ENCODE measurements at places on chromosomes 5 and 9. TPM values are rescaled to one million over a fixed set of nuclear protein-coding genes. Genes with fewer than 3 reads are reported as not detected.

GRCh38 chr9:7982907-7983306 is 183.3 kb upstream of the DMAC1 start:
- no peak for DNase-seq

- DNase-seq = no peak
These were observed 34.4 kb upstream of the EGFL7 start for GRCh38 chr9:136628268-136628667.

- DNase-seq = no peak
These were observed 208.8 kb downstream of the DNAH5 start for GRCh38 chr5:13735691-13736090.

Gene DDX4
- not detected for polyA plus RNA-seq

DNA sequence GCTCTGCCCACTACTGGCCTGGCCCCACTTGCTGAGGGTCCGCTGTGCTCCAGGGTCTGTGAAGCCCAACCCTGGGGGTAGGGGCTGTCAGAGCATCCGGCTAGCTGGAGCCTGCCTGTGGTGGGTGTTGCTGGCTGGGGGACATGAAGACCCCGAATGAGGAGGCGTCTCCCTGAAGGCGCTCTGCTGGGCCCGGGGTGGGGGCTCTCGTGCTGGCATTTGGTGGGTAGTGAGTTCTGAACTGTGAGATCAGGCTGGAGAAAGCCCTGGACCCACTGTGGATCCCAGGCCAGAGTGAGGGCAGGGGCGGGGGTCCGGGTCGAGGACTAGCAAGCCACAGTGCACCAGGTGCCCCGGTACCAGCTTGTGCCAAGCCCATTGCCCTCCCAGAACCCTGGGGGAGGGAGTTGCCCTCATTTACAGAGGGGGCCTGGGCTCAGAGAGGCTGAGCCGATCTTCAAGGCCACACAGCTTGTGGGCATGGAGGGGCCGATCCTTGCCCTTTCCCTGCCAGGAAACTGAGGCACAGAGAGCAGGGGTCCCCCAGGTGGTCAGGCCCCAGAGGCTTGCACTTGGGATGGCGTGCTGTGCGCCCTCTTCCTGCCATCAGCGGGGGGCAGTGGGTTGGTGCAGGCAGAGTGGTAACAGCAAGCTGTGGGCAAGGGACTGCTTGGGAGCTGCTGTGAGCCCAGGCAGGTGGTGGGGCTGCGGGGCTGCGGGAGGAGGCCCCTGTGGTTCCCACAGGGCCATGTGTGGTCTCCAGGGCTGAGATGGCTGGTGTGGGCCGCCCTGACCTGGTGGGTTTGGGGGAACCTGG is 15.9 kb downstream of the RXRA start:
- no peak for DNase-seq

DNA sequence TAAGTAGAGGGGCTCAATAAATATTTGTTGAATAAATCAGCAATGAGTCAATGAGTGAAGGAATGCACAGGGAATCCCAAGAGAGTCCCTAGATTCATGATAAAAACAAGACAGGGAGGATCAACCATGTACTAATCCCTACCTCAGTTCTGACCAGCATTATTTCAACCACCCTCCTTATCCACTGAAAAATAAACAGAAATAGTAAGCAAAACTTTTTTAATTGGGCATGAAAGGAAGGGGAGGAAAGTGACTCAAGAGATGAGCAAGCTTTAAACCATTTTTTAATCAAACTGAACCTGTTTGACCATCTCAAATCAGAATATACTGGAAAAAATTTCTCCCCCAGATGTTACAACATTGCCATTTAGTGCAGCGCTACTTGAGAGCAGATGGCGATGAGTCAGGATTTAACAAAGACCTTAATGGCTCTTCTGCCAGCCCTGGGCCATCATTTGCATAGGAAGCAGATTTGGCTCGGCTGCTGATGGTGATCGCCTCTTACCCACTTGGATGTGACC is 194.8 kb upstream of the SLC30A5 start:
- DNase-seq = peak; percentile 13

GRCh38 chr5:74953937-74954720 is 87.9 kb upstream of the FAM169A start:
- DNase-seq = peak; percentile 24

Gene SPINK7
- polyA plus RNA-seq = not detected

- peak; percentile 52 for DNase-seq
These were observed 34.1 kb upstream of the MSX2 start for GRCh38 chr5:174690271-174690670.

DNA sequence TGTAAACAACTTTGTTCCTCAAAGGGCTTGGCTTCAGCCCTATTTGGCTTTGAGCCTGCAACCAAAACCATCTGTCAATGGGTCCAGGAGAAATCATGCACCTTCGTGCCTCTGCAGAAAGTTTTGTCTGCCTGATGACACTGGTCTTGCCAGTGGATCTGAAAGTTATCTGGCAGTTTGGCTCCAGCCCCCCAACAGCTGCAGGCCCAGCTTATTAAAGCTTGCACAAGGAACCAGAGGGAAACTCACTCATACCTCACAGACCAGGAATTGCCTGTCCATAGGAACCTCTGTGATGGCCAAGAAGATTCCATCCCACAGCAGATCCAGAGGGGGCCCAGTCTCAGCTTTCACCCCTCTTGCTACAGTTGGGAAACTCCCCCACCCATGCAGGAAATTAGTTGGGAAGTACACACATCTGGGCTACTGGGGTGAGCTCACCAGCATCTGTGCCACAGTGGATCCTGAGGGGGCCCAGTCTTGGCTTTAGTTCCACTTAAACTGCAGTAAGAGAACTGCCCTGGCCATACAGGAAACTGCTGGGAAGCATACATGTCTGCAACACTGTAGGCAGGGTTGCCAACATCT is 265.5 kb downstream of the GRIA1 start:
- no peak for DNase-seq

Gene C5orf34
- polyA plus RNA-seq = 1.9 TPM

Gene GPR151
- not detected for polyA plus RNA-seq

GRCh38 chr9:100394816-100395215 is 32.1 kb upstream of the MSANTD3 start:
- DNase-seq = no peak

GRCh38 chr5:132309679-132310078 is 15.5 kb downstream of the SLC22A4 start:
- DNase-seq = no peak

DNA sequence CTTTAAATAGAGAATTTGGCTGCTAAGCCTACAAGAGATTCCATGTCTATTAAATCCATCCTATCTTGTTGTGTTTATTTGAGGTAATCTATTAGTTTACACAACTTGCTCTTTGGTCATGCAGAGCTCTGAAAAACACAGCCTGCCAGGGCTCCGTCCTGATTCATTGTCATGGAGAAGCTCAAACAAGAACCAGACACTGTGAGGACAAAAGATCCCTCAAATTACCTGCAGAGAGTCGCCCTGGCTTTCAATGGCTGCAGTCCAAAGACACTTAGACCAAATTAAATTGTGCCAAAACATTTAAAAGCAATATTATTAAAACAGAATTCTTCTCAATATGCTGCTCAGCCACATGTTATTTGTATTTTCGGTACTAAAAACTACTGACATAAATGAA is 60.1 kb downstream of the CDH18 start:
- peak; percentile 42 for DNase-seq

GRCh38 chr5:119268387-119269060 is 87.3 kb upstream of the TNFAIP8 start:
- DNase-seq = peak; percentile 97

DNA sequence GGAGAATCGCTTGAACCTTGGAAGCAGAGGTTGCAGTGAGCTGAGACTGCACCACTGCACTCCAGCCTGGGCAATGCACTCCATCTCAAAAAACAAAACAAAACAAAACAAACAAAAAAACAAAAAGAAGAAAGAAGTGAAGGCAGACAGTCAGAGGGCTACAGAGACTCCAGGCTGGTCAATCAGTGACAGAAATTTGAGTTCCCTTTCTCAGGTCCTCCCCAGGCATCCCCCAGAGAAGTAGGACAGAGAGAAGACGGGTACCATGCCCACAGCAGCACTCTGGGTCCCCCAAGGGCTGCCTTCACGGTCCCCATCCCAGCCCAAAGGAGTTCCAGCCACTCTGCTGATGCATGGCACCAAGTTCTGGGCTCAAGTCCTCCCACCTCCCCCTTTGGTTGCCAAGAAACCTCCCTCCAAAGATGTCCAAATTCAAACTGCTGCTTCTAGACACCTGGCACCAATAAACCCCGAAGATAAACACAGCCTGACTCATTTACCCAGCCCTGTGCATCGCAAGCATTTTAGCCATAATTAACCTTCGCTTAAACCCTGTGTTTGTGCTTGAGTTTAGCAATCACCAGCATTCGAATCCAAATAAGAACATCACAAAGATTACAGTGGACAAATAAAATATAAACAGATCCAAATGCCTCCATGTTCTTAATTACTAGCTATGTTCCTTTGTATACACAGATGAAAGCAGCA is 24.0 kb downstream of the SEMA4D start:
- DNase-seq = peak; percentile 47

Gene TSSK1B
- not detected for polyA plus RNA-seq

All from hepatocyte (in vitro differentiated cells).